AG09319 (cell line): ENCODE measurements at places on chromosomes 4 and X.

- DNase-seq = no peak
Observed at GRCh38 chr4:13081830-13082229, 402.3 kb downstream of the RAB28 start.

DNA sequence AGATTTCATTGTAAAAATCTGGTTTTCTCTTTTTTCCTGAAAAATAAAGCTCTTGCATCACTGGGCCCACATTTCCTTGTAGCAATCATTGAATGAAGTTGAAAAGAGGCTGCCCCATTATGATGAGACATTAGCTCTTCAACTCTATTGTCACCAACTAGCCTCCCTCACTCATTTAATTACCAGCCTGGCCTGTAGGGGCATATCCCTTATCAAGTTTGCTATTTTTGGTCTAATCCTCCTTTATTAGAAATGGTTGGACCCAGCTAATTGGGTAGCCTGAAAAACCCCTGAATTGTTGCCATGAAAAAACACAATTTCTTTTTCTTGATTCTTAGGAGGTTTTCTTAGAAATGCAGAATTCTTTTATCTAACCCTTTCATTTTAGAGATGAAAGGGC lies 164.6 kb upstream of the CASK start:
- no peak for DNase-seq

DNA sequence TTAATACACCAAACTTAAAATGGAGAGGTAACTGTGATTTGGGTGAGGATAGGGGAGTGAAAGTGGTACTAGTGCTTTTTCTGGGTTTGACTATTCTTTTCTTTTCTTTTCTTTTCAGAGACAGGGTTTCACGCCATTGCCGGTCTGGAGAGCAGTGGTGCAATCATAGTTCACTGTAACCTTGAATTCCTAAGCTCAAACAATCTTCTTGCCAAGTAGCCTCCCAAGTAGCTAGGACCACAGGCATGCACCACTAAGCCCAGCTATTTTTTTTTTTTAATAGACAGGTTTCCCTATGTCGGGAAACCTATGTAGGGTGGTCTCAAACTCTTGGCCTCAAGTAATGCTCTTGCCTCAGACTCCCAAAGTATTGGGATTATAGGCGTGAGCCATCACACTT lies 3.0 kb upstream of the ARMCX4 start:
- no peak for DNase-seq

DNA sequence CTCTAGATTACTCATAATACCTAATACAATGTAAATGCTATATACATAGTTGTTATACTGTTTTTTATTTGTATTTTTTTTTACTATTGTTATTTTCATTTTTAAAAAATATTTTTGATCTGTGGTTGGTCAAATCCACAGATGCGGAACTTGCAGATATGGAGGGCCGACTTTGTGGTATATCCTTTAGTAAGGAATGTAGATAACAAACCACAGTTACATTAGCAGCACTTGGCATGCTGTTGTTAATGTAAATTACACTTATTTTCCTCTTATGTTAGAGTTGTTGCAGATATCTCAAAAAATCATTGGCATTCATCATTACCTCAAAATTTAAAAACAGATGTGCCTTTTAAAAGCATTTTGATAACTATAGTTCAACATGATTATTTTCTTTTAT lies 151.0 kb downstream of the TMEM164 start:
- DNase-seq = no peak

- no peak for DNase-seq
Observed at GRCh38 chr4:10736895-10737294, 52.3 kb upstream of the CLNK start.

DNA sequence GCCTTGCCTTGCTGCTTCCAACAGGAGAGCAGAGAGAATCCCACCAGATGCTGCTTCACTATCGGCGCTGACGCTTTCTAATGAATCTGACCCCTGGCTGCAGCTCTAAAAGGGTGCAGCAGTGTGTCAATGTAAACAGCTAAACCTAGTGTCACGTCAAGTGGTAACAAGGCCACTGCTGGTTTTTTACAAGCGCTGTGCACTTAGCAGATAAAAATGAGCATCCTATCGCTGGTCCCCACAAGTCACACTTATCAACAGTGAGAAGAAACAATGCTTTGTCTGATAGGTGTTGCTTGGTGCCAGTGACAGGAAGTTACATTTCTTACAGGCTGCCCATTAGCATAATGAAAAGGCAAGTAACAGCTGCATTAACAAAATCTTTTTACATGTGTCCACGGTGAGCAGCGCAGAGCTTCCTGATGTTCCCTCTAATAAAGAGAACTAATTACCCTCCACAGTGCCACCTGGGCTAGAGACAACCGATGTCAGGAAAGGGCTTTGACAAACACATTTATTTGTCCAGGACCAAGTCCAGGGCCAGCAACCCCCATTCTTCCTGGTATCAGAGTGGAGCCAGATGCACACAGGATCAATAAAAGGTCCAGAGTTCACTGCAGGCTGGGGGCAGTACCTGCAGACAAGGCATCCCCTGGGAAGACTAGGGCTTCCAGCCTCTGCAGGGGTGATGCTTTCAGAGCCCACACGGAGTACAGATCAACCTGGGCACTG lies 176.0 kb downstream of the MGST2 start:
- DNase-seq = no peak

- no peak for DNase-seq
Observed at GRCh38 chrX:141278306-141278705, 36.0 kb upstream of the SPANXC start.

DNA sequence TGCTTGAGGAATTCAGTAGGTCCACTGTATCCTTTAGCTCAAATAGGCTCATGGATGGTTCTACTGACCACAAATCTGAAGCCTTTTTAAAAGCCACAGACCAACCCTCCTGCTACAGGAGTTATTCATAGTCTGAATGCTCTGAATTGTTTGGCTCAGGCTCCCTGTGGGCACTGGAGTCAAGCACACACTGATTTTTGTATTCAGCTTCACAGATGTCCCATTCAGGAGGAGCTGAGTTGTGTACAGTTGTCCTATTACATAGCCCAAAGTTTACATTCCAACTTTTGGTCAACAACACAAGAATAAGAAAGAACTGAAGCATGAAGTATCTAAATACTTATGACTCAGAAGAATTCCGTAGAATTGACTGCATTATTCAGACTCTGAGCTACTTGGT lies 243.9 kb downstream of the UNC5C start:
- DNase-seq = no peak

DNA sequence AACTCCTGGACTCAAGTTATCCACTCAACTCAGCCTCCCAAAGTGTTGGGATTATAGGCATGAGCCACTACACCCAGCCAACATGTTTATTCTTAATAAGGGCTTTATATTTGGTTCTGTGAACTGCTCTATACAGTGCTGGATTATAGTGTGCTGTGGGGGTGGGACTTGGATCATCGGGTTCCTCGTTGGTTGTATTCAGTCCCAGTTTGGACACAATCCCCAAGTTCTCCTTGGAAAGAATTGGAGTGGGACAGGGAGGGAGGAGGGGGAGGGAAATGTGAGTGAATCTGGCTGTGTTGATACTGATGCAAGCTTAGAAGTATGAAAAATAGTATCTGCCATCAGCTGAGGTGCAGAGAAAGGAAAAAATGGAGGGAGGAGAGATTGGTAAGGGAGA lies 121.3 kb downstream of the KIT start:
- DNase-seq = no peak

DNA sequence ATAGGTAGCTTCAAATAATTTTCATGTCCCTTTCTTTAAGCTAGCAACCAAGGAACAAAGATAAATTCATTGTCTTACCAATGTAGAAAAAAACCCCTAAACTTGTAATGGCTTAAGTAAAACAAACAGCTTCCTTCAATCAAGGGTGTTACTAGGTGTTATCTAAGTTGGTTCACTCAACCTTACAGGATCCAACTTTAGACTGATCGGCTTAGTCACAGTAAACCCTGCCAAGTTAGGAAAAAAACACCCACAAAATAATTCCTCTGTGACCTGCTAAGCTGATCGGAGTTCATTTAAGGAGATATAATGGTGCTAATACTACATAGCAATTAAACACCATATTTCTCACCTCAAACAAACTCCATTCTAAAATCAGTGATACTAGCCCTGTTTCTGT lies 10.1 kb downstream of the AIFM1 start:
- no peak for DNase-seq

DNA sequence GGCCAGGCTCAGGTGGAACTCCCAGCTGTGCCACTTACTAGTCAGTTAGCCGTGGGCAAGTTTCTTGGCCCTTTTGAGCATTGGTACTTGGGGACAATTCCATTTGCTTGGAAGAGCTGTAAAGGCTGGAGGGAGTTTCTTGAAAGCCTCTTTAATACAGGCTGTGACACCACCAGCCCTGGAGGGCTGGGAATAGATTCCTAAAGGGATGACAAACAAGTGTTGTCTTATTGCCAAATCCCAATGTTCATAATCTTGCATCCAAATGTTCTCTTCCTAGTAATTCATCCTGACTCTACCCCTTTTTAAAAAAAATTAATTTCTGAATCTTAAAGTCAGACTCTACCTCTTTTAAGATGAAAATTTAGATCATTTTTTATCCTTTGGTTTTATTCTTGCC lies 14.6 kb upstream of the MED28 start:
- no peak for DNase-seq

GRCh38 chrX:10709276-10709675 lies 88.9 kb upstream of the MID1 start:
- DNase-seq = no peak

GRCh38 chr4:20652226-20652885 lies 47.9 kb upstream of the PACRGL start:
- no peak for DNase-seq

GRCh38 chr4:65195666-65196065 lies 474.6 kb downstream of the EPHA5 start:
- no peak for DNase-seq

DNA sequence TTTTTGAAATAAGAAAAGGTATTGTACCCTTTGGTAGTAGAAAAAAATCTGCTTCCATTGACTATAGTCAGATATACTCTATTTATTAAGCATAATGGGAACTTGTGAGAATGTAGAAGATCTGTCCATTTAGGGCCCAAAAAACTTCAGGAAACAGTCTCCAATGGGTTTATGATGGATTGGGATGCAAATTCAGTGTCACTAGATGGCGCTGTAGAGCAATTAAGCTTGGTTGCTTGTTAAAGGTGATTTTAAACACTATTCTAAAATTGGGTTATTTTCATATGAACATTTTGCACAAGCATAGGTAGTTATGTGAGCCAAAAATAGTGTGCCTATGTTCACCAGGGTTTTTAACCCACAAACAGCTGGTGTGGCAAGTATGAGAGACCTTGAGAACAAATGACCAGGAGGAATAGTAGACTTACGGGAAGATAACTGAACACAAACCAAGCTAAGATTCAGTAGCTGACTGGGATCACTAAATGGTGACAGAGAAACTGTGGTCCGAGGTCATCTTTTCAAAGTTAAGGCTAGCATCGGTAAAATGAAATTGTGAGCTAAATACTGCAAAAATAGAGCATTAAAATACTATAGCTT lies 80.3 kb upstream of the LSM6 start:
- peak; percentile 25 for DNase-seq

DNA sequence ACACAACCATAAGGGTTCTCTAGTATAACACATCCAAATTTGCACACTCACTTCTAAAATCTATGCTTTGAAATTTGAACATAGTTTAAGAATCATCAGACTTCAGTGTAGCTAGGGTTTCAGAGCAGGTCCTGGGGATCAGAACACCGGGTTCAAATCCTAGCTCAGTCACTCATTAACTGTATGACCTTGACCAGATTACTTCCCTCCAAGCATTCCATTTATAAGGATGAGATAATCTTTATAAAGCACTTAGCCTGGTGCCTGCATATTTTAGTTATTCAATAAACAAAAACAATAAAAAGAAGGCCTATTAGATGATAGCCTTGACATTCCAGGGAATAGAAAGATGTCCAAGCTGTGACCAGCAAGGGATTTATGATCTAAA lies 4.8 kb upstream of the STBD1 start:
- no peak for DNase-seq

DNA sequence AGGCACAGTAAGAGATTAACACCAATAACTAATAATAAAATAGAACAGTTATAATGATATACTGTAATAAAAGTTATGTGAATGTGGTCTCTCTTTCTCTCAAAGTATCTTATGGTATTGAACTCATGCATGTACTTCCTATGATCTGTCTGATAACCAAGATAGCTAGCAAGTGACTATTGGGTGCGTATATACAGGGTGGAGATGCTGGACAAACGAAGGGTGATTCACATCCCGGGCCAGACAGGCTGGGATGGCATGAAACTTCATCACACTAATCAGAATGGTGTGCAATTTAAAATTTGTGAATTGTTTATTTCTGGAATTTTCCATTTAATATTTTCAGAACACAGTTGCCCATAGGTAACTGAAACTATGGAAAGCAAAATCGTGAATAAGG lies 96.8 kb downstream of the PHEX start:
- DNase-seq = no peak

- no peak for DNase-seq
Observed at GRCh38 chr4:75391489-75392166, 122.6 kb downstream of the RCHY1 start.

DNA sequence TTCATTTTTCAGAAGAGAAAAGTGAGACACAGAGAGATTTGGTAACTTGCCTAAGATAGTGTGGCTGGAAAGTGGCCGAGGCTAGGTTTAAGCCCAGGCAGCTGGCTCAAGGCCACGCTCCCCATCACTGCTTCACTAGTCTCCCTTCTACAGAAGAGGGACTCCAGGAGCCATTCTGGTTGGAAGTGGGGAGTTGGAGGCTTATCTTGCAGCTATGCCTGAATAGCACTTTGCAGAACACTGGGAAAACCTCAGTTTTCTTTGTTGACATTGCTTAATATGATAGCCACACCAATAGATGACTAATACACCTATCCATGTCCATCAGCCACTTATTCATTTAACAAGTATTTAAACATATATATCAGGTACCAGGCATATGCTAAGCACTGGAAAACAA lies 18.5 kb downstream of the LRRC66 start:
- DNase-seq = no peak
